ENCODE measurements at places on chromosomes 3 and 15. TPM values are rescaled to one million over a fixed set of nuclear protein-coding genes. Genes with fewer than 3 reads are reported as not detected.

The GRAMD2A gene
- not detected for total RNA-seq

The EXD1 gene
- total RNA-seq: not detected

The TXNRD3 gene
- 1.3 TPM for total RNA-seq

The NPAP1 gene
- total RNA-seq: not detected

The PLCD1 gene
- 17.6 TPM for total RNA-seq
